Hematopoietic multipotent progenitor cell treated with erythropoietin and hydrocortisone succinate and interleukin-3 and kit ligand, for 15 days (in vitro differentiated cells): ENCODE measurements at places on chromosomes 16 and 17.

GRCh38 chr17:60356940-60357339, 35.0 kb downstream of the USP32 start:
- DNase-seq = no peak

DNA sequence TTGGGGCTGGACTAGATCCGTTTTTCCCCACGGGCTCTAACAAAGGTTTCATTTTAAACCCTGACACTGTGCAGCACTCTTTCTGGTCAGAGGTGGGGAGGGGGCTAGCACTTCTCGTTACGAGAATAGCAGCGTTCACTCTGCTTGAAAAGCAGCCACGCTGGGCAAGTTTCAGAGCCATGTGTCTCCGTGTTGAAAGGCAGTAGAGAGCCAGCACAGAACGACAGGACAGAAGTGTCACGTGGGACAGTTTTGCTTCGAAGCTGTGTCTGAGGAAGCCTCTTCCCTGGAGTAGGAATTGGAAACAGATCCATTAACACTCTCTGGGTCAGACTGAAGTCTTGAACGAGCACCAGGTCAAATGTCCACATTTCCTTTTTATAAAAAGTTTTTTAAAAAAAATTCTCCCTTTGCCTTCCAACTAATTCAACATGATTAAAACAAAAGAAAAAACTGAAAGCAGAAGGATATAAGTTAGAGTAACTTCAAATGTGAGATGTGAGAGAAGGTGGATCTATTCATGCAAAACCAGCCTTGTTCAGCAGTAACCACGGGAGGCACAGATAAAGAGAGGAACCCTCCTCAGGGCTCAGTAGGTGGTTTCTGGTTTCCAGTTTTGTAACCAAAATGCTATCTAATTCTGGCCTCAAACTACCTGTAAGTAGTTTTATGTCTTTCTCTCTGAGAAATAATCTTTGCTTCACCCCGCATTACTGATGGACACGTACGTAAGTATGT, 65.0 kb downstream of the SMG6 start:
- no peak for DNase-seq

DNA sequence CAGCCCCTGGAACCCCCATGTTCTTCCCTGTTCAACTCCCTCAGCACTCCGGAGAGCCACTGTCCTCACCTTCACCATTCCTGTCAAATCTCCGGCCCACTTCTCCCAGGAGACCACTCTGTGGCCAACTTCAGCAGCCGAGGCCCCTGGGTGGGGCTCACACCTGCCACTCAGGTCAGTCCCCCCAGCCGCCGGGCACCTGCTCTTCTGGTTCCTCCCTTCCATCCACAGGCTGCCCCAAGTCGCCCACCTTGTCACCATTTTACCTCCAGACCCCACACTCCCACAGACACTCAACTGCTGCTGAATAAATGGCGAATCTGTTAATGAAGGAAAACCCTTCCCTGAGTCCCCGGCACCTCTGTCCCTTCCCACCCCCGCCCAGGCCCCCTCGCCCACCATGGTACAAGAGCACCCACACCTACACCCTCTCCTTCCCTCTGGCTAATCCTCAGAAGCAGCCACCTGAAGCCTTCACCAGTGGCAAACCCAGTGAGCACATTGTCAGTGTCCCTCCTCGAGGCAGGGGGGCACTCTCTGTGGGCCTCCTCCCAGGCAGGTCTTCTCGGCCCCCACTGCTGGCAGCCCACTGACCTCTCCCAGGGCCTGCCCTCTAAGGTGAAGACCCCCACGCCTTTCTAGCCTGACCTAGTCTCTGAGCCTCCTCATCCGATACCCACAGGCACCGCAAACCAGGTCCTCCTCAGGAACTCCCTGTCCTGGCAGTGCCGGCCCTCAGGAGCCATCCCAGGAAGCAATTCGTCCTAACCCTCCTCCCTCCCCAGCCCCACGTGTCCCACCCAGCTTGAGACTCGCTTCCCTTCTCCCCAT, 8.2 kb downstream of the CANT1 start:
- DNase-seq = no peak

- DNase-seq = no peak
Observed at GRCh38 chr17:10072086-10072485, 126.3 kb downstream of the GAS7 start.

- DNase-seq = no peak
Observed at GRCh38 chr16:81437865-81438264, 6.7 kb upstream of the CMIP start.

GRCh38 chr16:87765473-87765775, 362 bp downstream of the KLHDC4 start:
- DNase-seq = no peak

DNA sequence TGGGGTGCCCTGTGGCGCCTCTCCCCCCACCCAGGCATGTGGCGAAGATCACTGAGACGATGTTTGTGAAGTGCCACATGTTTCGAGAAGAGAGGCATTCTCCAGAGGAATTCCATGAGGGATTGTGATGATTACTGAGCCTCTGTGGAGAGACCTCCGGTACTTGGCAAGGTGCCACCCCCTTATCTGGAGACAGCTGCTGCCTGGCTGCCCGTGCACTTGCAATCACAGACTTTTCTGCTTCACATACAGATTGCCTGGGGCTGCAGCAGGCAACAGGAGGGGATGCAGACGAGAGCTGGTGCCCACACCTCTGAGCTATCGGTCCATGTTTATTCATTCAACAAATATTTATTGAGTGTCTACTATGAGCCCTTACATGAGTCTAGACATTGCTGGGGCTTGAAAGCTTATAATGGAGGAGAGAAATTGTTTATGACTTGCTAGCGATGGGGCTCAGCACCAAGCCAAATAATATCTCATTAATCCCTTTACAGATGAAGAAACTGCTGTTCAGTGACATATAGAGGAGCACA, 317.2 kb upstream of the ZFHX3 start:
- DNase-seq = no peak
